ENCODE measurements at places on chromosomes 7 and 10. TPM values are rescaled to one million over a fixed set of nuclear protein-coding genes. Genes with fewer than 3 reads are reported as not detected.

The SYT15B gene
- not detected for total RNA-seq

DNA sequence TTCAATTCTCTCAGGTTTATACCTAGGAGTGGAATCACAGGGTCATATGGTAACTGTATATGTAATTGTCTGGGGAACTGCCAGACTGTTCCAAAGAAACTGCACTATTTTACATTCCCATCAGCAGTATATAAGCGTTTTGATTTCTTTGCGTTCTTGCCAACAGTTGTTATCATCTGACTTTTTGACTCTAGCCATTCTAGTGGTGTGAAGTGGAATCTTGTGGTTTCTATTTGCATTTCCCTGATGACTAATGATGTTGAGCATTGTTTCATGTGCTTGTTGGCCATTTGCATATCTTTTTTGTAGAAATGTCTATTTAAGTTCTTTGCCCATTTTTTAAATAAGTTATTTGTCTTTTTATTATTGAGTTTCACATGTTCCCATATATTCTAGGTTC, 44.3 kb upstream of the ZC3HAV1 start:
- peak; percentile 76 for DNase-seq

DNA sequence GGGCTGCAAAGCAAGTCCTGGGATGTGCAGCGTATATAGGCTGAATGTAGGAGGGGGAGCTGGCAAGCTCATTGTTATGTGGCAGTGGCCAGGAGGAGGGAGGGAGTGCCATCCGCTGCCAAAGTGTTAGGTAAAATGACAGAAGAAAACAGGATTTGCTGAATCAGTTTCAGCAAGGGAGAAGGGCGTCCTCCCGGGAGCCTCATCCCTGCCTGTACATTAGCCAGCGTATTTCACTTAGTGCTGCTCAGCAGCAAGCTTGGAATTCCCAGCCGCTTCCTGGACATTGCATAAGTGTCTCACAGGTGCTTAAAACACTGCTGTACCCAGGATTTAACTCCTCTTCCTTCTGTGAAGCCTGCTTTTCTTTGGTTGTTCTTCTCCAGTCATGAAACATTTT, 2.5 kb downstream of the NIPSNAP2 start:
- no peak for DNase-seq

- no peak for DNase-seq
Measured at GRCh38 chr7:94041529-94041928, 37.4 kb upstream of the BET1 start.

The SLC26A5 gene
- not detected for total RNA-seq

The SPACDR gene
- total RNA-seq, result not detected

The CDC14C gene
- not detected for total RNA-seq

DNA sequence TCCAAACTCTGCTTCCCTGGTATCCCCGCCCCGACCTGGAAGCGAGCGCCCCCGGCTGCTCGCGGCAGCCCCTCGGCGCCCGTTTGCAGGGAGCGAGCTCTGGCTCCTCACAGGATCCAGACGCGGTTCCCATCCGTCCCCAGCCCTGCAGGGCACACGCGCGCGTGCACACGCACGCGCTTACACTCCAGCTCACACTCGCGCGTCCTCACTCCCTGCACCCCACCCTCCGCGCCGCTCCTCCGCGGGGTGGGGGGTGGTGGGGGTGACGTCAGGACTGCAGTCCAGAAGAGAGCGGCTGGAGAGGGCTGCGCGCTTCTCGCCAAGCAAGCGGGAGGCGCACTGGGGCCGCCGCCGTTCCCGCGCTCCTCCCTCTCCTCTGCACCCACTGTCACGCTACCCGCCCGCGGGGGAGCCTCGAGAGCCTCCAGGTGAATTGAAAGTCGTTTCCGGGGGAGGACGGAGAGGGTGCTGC, 255.6 kb downstream of the OTUD1 start:
- no peak for DNase-seq

The FAM107B gene
- total RNA-seq, result 81.1 TPM

- DNase-seq, result no peak
Measured at GRCh38 chr10:88781206-88781605, 21.3 kb upstream of the LIPM start.

DNA sequence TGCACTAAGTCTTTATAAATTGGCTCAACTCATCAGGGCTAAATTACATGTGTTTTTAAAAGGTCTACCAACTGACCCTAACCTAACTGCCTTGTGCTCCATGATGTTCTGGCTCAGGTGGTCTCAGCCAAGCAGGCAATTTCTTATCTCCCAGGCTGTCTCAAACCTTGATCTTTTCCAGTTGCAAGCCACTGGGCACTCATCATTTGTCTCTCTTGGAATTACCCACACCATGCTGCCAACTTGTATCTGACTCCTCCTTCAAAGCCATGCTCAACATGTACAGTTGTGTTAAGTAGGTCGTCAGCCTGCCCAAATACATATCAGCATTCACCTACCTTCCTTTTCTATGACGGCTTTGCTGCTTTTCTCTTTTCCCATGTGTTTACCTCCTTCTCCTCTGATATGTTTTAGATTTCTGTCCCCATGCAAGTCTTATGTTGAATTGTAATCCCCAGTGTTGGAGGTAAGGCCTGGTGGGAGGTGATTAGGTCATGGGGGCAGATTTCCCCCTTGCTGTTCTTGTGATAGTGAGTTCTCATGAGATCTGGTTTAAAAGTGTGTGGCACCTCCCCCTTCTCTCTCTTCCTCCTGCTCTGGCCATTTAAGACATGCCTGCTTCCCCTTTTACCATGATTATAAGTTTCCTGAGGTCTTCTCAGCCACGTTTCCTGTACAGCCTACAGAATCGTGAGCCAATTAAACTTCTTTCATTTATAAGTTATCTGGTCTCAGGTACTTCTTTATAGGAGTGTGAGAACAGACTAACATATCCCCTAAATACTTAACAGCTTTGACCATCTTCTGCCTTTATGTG, 130.0 kb downstream of the ELAPOR2 start:
- DNase-seq, result no peak

The CYP26A1 gene
- not detected for total RNA-seq

- no peak for DNase-seq
Measured at GRCh38 chr10:103569896-103570295, 76.4 kb downstream of the NEURL1 start.

- DNase-seq, result no peak
Measured at GRCh38 chr10:60940446-60940845, 3.5 kb downstream of the RHOBTB1 start.

The LIPJ gene
- total RNA-seq, result not detected

DNA sequence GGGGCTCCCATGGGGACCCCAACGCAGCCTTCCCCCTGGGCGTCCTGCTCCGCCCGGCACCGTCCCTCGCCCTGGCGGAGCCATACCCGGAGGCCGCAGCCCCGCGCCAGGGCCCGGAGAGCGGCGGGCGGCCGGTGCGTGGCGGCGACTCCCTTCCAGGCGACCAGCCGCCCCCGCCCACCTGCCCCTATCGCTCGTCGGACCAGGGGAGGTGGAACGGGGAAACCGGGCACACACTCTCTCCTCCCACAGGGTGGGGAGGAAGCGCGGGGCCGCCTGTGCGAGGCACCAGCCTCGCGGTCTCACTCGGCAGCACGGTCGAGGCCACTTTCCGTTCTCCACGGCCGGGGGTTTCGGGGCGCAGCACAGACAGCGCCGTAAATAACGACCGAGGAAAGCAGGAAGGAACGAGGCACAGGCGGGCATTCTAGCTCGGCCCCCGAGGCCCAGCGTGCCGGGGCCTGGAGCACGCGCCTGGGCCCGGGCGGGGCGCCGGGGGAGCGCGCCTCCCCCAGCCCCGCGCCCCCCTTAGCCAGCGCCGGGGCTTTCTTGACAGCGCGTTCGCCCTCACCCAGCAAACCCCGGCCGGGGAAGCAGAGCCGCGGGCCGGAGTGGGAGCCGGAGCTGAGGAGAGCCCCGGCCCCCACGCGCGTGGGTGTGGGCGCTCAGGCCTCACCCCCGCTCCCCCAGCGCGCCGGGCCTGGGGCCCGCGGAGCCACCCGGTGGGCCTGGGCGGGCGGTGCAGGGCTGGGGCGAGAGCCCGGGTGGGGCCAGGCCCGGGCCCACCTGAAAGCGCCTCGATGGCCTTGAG, 936 bp downstream of the IGF2BP3 start:
- no peak for DNase-seq

The COMTD1 gene
- total RNA-seq, result 20.8 TPM

DNA sequence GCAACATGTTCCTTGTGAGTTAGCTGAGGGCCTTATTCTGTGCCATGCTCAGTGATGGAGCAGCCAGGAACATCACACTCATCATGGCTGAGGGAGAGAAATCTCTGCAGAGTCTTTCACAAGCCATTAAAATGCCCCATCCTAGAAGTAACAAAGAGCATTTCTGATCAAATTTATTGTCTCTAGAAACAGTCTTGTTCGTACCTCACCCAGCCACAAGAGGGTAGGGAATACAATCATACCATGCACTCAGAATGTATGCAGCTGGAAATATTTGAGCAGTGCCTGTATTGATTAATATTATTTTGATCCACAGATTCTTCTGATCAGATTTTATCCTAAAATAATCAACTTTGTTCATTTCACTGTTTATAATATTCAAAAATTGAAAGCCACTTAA, 17.3 kb downstream of the VPS26A start:
- no peak for DNase-seq

DNA sequence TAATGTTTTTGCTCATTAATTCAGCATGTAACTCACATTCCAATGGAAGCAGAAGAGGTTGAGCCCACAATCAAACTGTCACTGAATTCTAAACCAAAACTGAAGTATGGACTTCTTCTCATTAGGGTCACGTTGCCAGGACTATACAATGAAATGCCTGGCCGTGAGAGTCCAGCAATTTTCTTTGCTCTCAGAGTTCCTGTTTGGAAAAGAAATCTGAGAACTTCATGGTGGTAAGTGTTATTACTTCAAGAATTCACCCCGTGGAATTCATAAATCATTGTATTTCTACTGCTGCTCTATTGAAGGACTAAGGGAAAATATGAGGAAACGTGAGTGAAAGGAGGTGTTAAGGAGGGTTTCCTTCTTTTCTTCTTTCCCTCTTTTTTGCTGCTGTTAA, 441.8 kb upstream of the AKR1E2 start:
- no peak for DNase-seq

The CTTNBP2 gene
- total RNA-seq, result 3.9 TPM

GRCh38 chr10:72850861-72851260, 42.7 kb upstream of the OIT3 start:
- no peak for DNase-seq

The WDR37 gene
- total RNA-seq, result 12.5 TPM

GRCh38 chr7:101550641-101551541, 78.2 kb downstream of the MYL10 start:
- no peak for DNase-seq

DNA sequence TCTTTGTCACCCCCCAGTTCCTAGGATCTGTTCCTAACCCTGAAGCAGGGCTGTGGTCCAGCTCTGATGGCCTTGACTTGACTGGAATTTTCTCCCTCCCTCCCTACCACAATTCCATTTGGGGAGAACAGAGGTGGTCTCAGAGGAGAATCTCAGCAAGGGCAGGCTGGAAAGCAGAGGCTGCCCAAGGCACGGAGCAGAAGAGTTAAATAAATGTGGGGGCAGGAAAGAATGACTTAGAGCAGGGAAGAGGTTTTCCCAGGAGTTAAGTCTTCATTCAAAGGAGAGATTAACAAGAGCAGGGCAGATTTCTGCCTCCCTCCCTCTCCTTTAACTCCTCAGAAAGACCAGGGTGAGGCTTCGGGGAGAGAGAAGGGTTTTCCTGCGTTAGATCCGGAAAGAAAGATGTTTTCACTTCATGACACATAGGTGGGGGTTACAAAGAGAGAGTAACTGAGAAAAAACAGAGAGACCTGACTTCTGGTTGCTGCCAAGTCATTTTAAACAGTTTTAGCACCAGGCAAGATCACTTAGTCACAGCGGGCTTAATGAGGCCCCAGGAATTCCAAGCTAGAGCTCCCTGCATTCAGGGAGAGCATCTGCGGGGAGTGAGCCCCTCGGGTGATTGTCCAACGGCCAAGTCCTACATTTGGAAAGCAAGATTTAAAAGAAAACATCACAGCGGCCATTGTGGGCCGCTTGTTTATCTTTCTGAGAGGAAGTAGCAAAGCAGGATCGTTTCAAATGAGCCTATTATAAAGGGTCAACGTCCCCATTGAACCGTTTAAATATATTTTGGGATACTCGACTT, 78.7 kb downstream of the ARHGAP22 start:
- DNase-seq, result no peak

DNA sequence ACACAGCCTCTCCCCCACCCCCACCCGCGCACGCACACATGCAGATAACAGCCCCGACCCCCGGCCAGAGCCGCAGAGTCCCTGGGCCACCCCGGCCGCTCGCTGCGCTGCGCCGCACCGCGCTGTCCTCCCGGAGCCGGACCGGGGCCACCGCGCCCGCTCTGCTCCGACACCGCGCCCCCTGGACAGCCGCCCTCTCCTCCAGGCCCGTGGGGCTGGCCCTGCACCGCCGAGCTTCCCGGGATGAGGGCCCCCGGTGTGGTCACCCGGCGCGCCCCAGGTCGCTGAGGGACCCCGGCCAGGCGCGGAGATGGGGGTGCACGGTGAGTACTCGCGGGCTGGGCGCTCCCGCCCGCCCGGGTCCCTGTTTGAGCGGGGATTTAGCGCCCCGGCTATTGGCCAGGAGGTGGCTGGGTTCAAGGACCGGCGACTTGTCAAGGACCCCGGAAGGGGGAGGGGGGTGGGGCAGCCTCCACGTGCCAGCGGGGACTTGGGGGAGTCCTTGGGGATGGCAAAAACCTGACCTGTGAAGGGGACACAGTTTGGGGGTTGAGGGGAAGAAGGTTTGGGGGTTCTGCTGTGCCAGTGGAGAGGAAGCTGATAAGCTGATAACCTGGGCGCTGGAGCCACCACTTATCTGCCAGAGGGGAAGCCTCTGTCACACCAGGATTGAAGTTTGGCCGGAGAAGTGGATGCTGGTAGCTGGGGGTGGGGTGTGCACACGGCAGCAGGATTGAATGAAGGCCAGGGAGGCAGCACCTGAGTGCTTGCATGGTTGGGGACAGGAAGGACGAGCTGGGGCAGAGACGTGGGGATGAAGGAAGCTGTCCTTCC, 620 bp downstream of the EPO start:
- no peak for DNase-seq
